ENCODE measurements at places on chromosomes 2 and 18. TPM values are rescaled to one million over a fixed set of nuclear protein-coding genes. Genes with fewer than 3 reads are reported as not detected.
A peak's percentile ranks its signal among the peaks of the same experiment; 100 is the strongest.

DNA sequence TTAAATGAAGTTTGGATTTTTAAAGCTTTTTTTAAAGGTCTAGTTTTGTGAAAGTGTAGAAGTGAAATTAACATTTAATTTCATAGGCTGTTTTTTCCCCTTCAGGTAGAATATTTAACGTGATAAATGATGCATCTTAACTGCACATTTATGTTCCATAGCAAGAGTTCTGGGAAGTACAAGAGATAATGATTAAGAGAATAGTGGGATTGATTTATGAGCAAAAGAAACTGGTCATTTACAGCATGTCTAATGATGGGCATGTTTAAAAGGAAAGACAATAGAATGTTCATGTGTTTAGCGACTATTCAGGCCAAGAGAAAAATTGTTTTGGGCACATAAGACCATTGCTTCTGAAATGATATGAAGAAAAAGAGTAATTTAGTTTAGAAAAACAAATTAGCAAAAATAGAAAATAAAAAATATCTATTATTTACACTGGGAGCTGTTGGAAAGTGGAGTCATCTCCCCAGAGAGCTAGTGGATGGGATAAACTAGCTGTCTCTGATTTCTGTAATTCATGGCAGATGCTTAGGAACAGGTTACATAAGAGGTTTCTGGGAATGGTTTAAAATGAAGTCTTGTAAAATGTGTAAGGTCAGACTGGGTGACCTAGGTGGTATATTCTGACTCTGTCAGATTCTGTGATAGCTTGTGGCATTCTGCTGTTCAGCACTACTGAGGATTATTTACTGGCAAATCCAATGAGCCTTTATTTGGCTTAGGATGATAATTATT lies 60.7 kb downstream of the WDR7 start:
- peaks cover 7% of the 10 kb centered on the region for H3K4me1 ChIP-seq
- no peak overlapping the region for H3K4me3 ChIP-seq

DNA sequence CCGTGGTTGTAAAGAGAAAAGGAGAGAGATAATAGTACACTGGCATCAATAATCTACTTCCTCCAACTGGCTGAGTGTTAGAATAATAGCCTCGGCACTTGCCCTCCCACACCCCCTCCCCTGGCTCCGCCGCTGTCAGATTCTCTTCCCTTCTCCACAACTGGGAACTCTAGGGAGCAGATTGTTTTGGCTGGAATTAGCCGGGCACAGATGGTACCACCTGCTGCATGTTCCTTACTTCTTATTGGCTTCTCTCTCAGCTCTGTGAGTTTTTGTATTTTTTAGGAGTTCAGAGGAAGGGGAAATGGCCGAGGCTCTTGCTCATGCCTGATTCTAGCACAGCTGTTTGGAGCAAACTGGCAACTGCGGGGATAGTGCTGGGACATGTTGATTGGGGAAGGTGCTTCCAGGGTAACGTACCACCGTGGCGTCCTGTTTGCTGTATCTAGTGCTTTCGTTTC lies 140.0 kb downstream of the ZEB2 start:
- no peak overlapping the region for H3K4me3 ChIP-seq
- no peaks in the 10 kb centered on the region for H3K36me3 ChIP-seq
- DNase-seq = no peak
- H3K27ac ChIP-seq = no peak overlapping the region

DNA sequence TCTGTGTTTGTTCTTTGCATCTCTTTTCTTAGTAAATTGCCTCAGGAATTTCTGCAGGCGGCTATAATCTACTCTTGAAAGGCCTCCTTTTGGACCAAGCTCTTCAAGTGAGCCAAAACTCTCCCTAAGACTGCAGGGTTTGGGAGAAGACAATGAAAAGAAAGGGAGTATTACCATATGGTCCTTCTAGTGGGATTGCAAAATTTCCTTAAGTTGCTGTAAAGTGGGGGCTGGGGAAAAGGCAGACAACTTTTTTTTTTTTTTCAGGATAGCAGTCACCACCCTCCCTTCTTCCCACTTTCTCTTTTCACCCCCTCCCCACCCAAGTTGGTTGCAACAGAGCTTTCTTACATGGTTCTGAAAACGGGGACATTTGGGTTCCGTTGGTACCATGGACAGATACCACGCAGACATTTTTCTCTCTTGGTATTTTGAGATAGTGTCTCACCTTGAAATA lies 183.7 kb downstream of the FHOD3 start:
- no peaks in the 10 kb centered on the region for H3K36me3 ChIP-seq
- no peak for DNase-seq
- no peak overlapping the region for H3K4me3 ChIP-seq
- H3K27me3 ChIP-seq = no peaks in the 10 kb centered on the region
- no peaks in the 10 kb centered on the region for H3K4me1 ChIP-seq
- H3K27ac ChIP-seq = no peak overlapping the region

DNA sequence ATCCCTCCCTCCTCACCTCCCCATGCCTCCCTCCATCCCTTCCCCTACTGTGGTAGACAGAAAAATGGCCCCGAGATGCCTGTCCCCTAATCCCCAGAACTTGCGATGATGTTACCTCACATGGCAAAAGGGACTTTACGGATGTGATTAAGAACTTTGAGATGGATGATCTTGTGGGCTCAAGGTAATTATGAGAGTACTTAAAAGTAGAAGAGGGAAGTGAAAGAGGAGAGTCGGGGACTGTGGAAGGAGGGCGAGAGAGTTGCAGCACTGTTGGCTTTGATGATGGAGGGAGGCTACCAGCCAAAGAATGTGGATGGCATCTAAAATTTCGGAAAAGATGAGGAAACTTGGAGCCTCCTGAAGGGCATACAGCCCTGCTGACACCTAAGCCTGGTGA lies 66.5 kb downstream of the AGAP1 start:
- no peak overlapping the region for H3K27ac ChIP-seq
- no peaks in the 10 kb centered on the region for H3K4me1 ChIP-seq

- no peak for DNase-seq
- no peak overlapping the region for H3K4me3 ChIP-seq
- H3K4me1 ChIP-seq = no peaks in the 10 kb centered on the region
- no peak overlapping the region for H3K27ac ChIP-seq
- no peaks in the 10 kb centered on the region for H3K27me3 ChIP-seq
These were observed 250.7 kb upstream of the SALL3 start for GRCh38 chr18:78728784-78729467.

DNA sequence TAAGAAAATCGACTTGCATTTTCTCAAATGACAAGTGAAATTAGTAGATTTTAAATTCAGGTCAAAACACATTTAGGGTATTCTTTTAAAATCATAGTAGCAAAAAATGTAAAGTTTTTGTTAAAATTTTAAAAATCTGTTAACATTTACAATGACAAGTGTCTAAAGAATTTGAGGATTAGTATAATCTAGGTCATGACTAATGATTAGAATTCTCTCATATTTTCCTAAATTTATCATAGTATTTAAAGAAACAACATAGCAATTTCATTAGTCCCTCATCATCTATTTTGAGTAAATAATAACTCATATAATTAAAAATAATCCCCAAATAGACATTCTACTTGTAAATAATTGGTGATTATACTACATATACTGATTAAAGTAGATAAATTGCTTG lies 23.6 kb downstream of the THUMPD2 start:
- H3K27me3 ChIP-seq = no peaks in the 10 kb centered on the region
- no peaks in the 10 kb centered on the region for H3K4me1 ChIP-seq
- H3K36me3 ChIP-seq = peaks cover 91% of the 10 kb centered on the region
- DNase-seq = no peak

- H3K27ac ChIP-seq = peak overlapping the region; percentile 31
- no peak overlapping the region for H3K4me3 ChIP-seq
- no peaks in the 10 kb centered on the region for H3K36me3 ChIP-seq
- H3K4me1 ChIP-seq = peaks cover 28% of the 10 kb centered on the region
These were observed 666.4 kb upstream of the ZEB2 start for GRCh38 chr2:145186303-145186702.

GRCh38 chr2:68387408-68388350 lies 22.6 kb downstream of the PLEK start:
- no peak overlapping the region for H3K27ac ChIP-seq
- no peaks in the 10 kb centered on the region for H3K4me1 ChIP-seq
- no peak overlapping the region for H3K4me3 ChIP-seq
- no peaks in the 10 kb centered on the region for H3K36me3 ChIP-seq

- H3K27ac ChIP-seq = no peak overlapping the region
- no peaks in the 10 kb centered on the region for H3K36me3 ChIP-seq
- no peak overlapping the region for H3K4me3 ChIP-seq
- no peaks in the 10 kb centered on the region for H3K4me1 ChIP-seq
- H3K27me3 ChIP-seq = no peaks in the 10 kb centered on the region
These were observed 204.4 kb downstream of the CCDC102B start for GRCh38 chr18:69002233-69002632.

DNA sequence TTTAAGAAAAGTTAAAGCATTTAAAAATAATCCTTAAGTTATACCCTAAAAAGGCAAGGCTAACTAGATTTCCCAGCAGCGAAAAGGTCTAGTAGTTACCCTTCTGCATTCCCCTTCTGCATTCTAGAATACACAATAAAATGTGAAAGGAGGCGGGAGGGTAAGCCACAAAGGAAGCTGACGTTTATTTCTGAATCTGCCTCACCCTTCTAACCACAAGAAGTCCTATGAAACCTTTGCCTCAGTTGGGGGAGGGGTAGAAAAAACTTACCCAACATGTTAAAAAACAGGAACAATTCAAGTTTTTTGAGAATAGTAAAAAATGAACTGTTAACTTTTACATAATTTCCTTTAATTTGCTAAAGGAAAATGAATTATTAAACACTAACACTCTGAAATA lies 11.3 kb downstream of the STK17B start:
- no peaks in the 10 kb centered on the region for H3K4me1 ChIP-seq
- peak; percentile 62 for DNase-seq
- H3K27me3 ChIP-seq = no peaks in the 10 kb centered on the region
- H3K27ac ChIP-seq = peak overlapping the region; percentile 30
- peaks cover 6% of the 10 kb centered on the region for H3K36me3 ChIP-seq

DNA sequence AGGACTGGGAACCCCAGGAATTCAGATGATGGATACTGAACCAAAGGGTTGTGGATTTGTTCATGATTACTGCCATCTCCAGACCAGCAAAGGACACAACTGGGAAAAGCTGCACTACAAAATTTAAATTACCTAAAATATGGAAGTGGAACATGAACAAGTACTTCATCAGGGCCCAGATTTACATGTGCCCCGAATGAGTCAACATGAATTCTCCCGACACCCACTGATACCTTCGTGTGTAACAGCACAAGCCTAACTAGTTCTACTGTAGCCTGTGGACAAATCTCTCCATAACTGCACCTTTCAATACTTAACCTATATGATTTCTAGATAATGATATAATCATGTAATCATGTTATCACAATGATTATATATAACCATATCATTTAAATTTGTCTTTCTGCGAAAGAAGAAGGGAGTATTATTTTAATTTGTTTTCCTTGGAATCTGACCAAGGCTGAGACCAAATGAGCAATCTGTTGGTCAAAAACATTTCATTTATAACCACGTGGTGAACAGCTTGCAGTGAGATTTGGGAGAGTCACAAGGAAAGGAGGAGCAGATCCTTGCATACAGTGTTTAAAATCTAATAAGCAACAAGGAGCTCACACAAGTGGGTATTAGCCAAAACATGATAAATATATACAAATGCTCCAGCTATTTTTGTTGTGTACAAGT lies 70.5 kb downstream of the CACNB4 start:
- peaks cover 8% of the 10 kb centered on the region for H3K4me1 ChIP-seq
- DNase-seq = no peak
- H3K36me3 ChIP-seq = no peaks in the 10 kb centered on the region
- H3K27me3 ChIP-seq = no peaks in the 10 kb centered on the region
- no peak overlapping the region for H3K4me3 ChIP-seq

DNA sequence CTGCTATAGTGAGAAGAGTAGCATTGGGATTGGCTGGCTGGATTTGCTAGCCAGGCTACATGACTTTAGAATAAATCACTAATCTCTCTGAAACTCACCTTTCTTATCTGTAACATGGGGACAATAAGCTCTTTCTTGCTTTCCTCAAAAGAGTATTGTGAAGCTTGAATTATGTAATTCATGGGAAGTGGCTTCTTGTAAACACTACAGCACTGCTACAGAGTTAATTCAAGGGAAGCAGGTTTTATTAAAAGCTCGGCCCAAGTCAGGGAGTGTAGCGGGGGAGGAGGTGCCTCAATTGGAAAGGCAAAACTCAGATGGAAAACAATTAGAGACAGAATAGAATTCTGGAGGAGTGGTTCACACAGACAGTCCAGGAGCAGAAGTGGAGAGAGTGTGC lies 100.9 kb upstream of the CELF4 start:
- H3K4me3 ChIP-seq = no peak overlapping the region
- no peaks in the 10 kb centered on the region for H3K36me3 ChIP-seq
- H3K27me3 ChIP-seq = no peaks in the 10 kb centered on the region
- no peaks in the 10 kb centered on the region for H3K4me1 ChIP-seq
- DNase-seq = no peak
- no peak overlapping the region for H3K27ac ChIP-seq

DNA sequence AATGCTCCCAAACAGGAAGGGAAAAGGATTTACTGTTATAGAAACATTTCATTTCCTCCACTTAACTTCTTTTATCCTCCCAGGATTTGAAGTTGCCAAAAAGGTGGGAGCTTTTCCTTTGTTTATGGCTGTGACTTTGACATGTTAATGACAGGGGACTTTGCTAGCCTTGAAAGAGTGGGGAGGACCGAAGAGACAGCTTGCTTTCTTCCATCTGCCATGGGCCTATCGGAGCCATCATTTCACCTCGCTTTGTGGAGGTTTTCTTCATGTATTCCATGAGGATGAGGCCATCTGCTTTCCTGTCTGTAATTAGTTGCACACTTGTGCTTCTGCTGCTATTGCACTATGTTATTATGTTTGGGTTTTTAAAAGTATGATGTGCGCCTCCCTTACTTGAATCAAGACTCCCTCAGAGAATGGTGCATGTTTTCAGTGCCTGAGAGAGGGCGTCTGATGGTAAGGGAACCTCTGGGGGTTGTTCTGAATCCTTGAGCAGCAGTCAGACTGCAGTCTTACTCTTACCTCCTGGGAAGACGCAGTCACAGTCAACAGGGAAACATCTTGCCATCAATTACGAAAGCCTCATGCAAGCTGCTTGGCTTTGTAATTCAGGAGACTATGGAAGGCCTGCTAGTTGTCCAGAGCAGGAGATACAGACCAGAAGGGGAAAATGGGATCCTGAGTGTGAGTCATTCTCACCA lies 173.3 kb upstream of the MGAT5 start:
- no peak overlapping the region for H3K4me3 ChIP-seq
- DNase-seq = no peak
- H3K27ac ChIP-seq = no peak overlapping the region

DNA sequence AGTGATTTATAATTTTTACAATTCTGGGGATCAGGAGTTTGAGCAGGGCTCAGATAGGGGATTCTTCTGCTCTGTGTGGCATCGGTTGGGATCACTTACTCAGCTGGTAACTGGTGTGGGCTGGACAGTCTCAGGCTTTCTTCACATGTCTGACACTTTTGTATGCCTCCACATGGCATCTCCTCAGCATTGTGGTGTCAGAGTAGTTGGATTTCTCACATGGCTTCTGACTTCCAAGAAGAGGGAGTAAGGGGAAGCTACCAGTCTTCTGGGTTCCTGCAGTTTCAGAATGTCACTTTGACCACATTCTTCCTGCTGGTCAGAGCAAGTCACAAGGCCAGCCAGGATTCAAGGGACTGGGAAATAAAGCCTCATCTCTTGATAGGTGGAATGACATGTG lies 55.6 kb downstream of the NCOA1 start:
- H3K27ac ChIP-seq = no peak overlapping the region
- no peaks in the 10 kb centered on the region for H3K27me3 ChIP-seq
- no peaks in the 10 kb centered on the region for H3K36me3 ChIP-seq
- no peak for DNase-seq

GRCh38 chr2:152176113-152176714 lies 651 bp upstream of the STAM2 start:
- H3K27ac ChIP-seq = peak overlapping the region; percentile 90
- no peaks in the 10 kb centered on the region for H3K27me3 ChIP-seq
- no peaks in the 10 kb centered on the region for H3K36me3 ChIP-seq
- no peak for DNase-seq

AOX1 gene
- total RNA-seq = 166 TPM

LRRC30 gene
- total RNA-seq = not detected

CAPN13 gene
- total RNA-seq = not detected
